ENCODE measurements at places on chromosomes 6 and 20. TPM values are rescaled to one million over a fixed set of nuclear protein-coding genes. Genes with fewer than 3 reads are reported as not detected.

- DNase-seq, result no peak
These were observed 44.0 kb downstream of the SRPK1 start for GRCh38 chr6:35876902-35877301.

The ESR1 gene
- not detected for total RNA-seq

GRCh38 chr6:37960139-37960935 is 140.8 kb downstream of the ZFAND3 start:
- DNase-seq, result peak; percentile 4

DNA sequence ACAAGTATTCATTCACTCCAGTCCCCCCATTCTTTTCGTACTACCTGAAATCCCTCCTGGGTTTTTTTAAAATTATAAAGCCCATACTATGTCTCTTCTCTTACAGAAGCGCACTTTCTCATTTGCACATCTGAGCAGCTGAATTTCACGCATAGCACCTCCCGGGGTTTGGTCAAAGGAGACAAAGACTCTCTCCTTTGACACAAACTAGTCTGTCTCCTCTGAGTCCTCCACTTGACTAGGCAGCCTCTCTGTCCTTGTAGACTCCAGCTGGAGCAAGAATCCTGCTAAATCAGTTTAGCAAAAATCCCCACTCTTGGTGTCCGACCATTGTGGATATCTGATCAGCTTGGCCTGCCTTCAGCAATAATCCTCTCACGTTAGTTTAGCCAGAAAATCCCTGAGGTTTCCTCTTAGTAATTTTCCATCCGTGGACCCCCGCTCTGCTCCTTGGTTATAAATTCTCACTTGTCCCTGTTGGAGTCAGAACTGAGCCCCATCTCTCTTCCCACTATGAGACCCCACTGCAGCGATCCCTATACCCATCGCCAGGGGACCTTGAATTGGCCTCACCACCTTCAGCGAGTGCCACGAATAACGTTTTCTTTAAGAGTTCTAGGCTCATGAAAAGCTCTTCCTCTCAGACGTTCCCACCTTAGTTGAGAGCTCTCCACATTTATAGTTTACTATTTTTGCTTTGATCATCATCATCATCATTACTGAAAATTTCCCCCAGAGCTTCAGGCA is 29.0 kb downstream of the PDYN start:
- DNase-seq, result no peak

DNA sequence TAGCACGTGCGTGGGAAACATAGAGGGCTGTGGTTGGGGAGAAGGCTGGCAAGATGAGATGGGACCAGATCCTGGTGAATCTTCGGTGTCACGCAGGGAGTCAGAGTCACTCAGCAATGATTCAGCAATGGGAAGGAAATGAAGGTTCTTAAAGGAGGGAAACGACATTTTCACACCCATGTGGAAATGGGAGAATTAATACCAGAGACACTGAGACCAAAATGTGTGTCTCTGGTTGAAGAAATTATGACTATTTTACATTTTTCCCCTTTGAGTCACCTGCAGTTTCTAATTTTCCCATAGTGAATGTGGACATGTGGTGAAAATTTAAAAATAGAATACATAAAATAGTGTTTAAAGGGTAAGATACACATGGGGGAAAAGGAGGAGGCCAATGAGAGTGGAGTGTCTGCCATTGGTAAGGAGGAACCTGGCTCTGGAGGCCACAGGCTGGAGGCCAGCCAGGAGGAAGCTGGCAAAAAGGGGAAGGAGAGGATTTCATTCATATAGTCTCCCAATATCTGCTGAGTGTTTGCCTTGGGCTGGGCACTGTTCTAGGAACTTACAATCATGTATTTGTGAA is 17.5 kb downstream of the NRN1 start:
- no peak for DNase-seq

All from Caki2 (cell line).